ENCODE measurements at places on chromosomes 13 and 19. TPM values are rescaled to one million over a fixed set of nuclear protein-coding genes. Genes with fewer than 3 reads are reported as not detected.

- peaks cover 3% of the 10 kb centered on the region for H3K4me1 ChIP-seq
- H3K36me3 ChIP-seq = no peaks in the 10 kb centered on the region
- no peak overlapping the region for H3K27ac ChIP-seq
- no peak overlapping the region for H3K4me3 ChIP-seq
- no peaks in the 10 kb centered on the region for H3K27me3 ChIP-seq
- DNase-seq = no peak
Measured at GRCh38 chr19:35116072-35116801, 614 bp downstream of the FXYD3 start.

DNA sequence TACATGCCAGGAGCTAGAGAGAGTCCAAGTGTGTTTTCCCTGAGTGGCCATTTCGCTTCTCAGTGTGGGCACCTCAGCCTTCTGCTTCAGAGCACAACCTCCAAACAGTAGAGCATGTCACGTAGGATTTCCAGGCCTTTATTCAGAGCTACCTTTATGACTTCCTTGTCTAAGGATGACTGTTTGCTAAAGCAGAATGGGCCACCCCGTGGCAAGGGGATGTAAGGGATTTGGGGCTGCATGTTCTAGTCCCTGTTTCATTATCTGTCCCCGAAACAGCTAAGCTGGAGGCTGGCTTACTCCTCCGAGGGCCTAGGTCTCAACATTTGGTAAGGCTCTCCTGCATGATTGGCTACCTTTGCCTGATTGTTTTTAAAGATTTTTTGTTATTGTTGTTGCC is 6.0 kb downstream of the RNASEH2B start:
- H3K27ac ChIP-seq = peak overlapping the region; percentile 6
- H3K4me1 ChIP-seq = peaks cover 70% of the 10 kb centered on the region
- no peak overlapping the region for H3K4me3 ChIP-seq
- H3K36me3 ChIP-seq = peaks cover 2% of the 10 kb centered on the region
- DNase-seq = peak; percentile 58

DNA sequence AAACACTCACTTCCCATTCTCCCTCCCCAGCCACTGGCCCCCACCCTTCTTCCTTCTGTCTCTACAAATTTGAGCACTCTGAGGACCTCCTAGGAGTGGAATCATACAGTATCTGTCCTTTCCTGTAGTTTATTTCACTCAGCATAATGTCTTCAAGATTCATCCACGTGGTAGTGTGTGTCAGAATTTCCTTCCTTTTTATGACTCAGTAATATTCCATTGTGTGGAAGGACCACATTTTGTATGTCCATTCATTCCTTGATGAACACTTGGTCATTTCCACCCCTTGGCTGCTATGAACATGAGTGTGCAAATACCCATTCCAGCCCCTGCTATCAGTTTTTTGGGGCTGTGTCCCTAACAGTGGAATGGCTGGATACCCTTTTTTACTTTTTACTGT is 9.8 kb downstream of the KLF2 start:
- no peaks in the 10 kb centered on the region for H3K36me3 ChIP-seq
- H3K4me1 ChIP-seq = peaks cover 42% of the 10 kb centered on the region
- H3K4me3 ChIP-seq = no peak overlapping the region
- no peak overlapping the region for H3K27ac ChIP-seq
- peaks cover 3% of the 10 kb centered on the region for H3K27me3 ChIP-seq

DNA sequence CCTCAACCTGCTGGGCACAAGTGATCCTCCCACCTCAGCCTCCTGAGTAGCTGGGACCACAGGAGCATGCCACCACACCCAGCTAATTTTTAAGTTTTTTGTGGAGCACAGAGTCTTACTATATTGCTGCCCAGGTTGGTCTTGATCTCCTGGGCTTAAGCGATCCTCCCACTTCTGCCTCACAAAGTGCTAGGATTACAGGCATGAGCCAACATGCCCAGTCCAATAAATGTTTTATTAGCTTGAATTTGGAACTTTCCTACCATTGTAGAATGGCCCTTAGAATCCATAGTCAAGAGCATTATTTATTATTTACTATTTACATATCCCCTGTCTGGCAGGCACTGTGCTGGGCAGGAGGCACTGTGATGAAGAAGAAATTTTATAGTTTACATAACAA is 39.6 kb upstream of the CLDN10 start:
- no peaks in the 10 kb centered on the region for H3K36me3 ChIP-seq
- H3K4me1 ChIP-seq = no peaks in the 10 kb centered on the region
- no peak overlapping the region for H3K4me3 ChIP-seq
- H3K27ac ChIP-seq = no peak overlapping the region
- no peak for DNase-seq

- DNase-seq = no peak
- peaks cover 8% of the 10 kb centered on the region for H3K36me3 ChIP-seq
- H3K27ac ChIP-seq = no peak overlapping the region
- no peak overlapping the region for H3K4me3 ChIP-seq
Measured at GRCh38 chr13:109781384-109782065, 4.9 kb downstream of the IRS2 start.

DNA sequence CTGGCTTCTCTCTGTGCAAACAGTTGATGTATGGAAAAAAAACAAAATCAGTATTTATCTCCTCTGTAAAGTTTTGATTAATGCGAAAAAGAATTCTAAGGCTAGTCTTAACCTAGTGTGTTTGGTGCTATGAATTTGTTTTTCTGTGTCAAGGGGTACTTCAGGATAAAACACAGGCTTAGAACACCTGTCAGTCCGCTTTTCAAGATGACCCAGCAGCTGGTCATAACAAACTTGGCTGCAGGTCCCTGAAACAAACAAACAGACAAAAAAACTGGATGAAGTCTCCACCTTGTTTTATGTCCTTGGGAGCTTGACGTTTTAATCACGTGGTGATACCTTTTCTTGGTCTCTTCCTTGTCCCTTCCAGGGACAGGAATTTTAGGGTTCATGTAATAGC is 689.3 kb downstream of the UQCRFS1 start:
- no peaks in the 10 kb centered on the region for H3K27me3 ChIP-seq
- no peak overlapping the region for H3K4me3 ChIP-seq
- H3K4me1 ChIP-seq = no peaks in the 10 kb centered on the region

DNA sequence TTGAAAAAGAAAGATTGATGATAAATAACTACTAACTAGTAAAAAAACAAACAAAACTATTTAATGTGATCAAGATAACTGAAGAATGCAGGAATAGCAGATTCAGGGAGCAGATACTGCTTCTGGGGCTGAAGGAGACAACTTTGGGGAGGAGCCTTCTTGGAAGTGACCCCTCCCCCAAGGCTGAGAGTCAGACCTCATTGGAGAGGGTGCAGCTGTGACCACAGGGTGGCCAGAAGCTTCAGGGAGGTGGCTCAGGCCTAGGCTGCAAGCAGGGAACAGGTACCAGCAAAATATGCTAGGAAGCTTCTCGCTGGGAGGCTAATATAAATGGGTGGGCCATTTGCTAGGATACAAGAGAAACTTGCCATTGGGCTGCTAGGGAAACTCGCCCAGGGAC is 149.9 kb downstream of the MYO16 start:
- H3K4me3 ChIP-seq = no peak overlapping the region
- H3K36me3 ChIP-seq = no peaks in the 10 kb centered on the region
- DNase-seq = no peak
- no peaks in the 10 kb centered on the region for H3K27me3 ChIP-seq

- H3K4me1 ChIP-seq = peaks cover 49% of the 10 kb centered on the region
- no peak overlapping the region for H3K4me3 ChIP-seq
- H3K27me3 ChIP-seq = no peaks in the 10 kb centered on the region
- peak; percentile 49 for DNase-seq
- no peak overlapping the region for H3K27ac ChIP-seq
Measured at GRCh38 chr13:97238432-97238831, 16.3 kb downstream of the MBNL2 start.

GRCh38 chr13:40149611-40150274 is 494.3 kb downstream of the COG6 start:
- no peaks in the 10 kb centered on the region for H3K36me3 ChIP-seq
- H3K4me1 ChIP-seq = peaks cover 62% of the 10 kb centered on the region
- H3K4me3 ChIP-seq = no peak overlapping the region
- H3K27ac ChIP-seq = peak overlapping the region; percentile 18
- H3K27me3 ChIP-seq = no peaks in the 10 kb centered on the region

- peaks cover 9% of the 10 kb centered on the region for H3K4me1 ChIP-seq
- H3K27ac ChIP-seq = peak within 1 kb of the TSS; percentile 21
- peaks cover 44% of the 10 kb centered on the region for H3K27me3 ChIP-seq
- DNase-seq = peak; percentile 91
Measured at GRCh38 chr13:91398413-91399188, at the start of gene GPC5. Gene GPC5 (plus strand): TSS chr13:91398621.

DNA sequence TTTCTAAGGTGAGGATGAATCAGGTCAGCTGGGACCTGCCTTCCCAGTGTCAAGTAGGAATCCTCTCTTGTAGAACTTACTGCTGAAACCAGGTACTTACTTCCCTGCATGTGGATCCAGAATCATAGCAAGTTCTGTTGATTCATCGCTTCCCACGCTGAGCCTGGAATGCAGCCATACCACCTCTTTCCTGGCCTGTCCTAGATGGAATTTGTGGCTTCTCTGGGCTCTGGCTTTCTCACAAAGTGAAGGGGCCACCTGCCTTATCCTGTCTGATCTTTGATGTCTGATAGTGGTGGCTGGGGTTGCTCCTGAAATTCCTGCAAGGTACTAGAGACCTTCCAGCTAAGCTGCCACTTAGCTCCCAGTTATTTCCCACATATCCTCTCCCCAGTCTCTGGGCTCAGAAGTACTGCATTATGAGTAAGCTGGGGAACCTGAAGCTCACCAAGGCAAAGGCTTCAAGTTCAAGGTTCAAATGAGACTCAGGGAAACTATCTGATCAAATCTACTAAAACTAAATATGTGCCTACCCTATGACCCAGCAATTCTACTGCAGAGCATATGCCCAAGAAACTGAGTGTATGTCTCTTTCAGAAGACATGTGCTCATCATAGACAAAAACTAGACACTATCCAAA is 103.5 kb downstream of the SUCLA2 start:
- no peaks in the 10 kb centered on the region for H3K27me3 ChIP-seq
- H3K36me3 ChIP-seq = peaks cover 7% of the 10 kb centered on the region
- no peaks in the 10 kb centered on the region for H3K4me1 ChIP-seq

- DNase-seq = peak; percentile 75
- no peak overlapping the region for H3K4me3 ChIP-seq
- H3K27me3 ChIP-seq = no peaks in the 10 kb centered on the region
- no peak overlapping the region for H3K27ac ChIP-seq
- H3K4me1 ChIP-seq = no peaks in the 10 kb centered on the region
- H3K36me3 ChIP-seq = peaks cover 19% of the 10 kb centered on the region
Measured at GRCh38 chr19:18167975-18168645, 5.5 kb upstream of the IFI30 start.

GRCh38 chr13:100129605-100130004 is 40.7 kb downstream of the PCCA start:
- H3K4me1 ChIP-seq = peaks cover 22% of the 10 kb centered on the region
- no peak overlapping the region for H3K4me3 ChIP-seq
- no peak overlapping the region for H3K27ac ChIP-seq
- no peaks in the 10 kb centered on the region for H3K27me3 ChIP-seq

- peak overlapping the region; percentile 98 for H3K27ac ChIP-seq
- no peak for DNase-seq
- peak overlapping the region; percentile 96 for H3K4me3 ChIP-seq
- peaks cover 38% of the 10 kb centered on the region for H3K4me1 ChIP-seq
- H3K27me3 ChIP-seq = no peaks in the 10 kb centered on the region
- H3K36me3 ChIP-seq = peaks cover 13% of the 10 kb centered on the region
Measured at GRCh38 chr13:48038761-48039160, 1.2 kb downstream of the NUDT15 start.

DNA sequence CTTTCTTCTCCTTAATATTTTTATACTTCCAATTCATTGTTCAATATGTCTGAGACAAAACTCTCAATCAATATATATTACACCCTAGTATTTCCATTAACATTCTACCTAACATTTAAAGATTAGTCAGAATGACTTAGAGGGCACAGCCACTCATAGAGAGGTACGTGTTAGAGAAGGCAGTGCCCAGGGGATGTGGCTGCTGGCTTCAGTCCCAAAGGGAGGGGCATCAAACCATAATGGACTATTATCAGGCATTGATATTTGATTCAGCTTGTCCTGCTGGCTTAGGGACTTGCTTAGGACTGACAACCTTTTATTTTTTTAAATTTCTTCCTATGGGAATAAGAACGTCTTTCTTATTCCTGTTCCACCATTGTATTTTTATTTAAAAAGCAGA is 1392.0 kb upstream of the ATXN8OS start:
- no peak for DNase-seq
- H3K27me3 ChIP-seq = no peaks in the 10 kb centered on the region
- H3K36me3 ChIP-seq = no peaks in the 10 kb centered on the region
- no peak overlapping the region for H3K4me3 ChIP-seq
- no peak overlapping the region for H3K27ac ChIP-seq

DNA sequence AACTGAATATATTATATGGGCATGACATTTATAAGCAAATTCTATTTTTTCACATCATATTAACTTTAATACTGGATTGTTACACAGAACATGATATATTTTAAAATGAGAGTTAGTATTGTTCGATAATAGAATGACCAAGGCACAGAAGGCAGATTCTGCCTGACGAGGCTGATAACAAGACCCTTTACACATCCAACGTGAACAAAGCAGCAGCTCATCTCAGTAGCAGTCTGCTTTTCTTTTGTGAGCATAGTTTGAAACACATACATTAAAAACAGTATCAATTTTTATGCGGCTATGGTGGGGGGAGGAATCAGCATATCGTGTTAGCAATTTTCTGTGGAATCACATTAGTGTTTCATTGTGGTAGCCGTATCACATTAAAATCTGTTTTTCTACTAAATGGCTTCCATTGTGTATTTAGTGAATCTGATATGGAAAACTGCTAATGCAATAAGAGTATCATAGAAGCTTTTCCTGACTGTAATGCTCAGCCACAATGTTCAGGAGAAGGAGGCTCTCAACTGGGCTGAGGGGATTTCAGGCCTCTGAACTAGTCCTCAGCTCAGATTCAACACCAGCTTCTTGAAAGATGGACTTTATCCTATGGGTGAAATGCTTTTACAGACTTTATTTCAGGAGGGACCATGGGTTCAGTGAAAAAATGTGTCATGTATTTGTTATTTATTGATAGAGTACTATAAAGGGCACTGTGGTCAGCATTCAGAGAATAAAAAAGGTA is 4.0 kb downstream of the SMAD9 start:
- H3K4me3 ChIP-seq = no peak overlapping the region
- peaks cover 53% of the 10 kb centered on the region for H3K27me3 ChIP-seq
- no peaks in the 10 kb centered on the region for H3K36me3 ChIP-seq
- H3K4me1 ChIP-seq = peaks cover 3% of the 10 kb centered on the region
- no peak overlapping the region for H3K27ac ChIP-seq

Gene MIR17HG
- 22.0 TPM for total RNA-seq

Gene ZNF724
- 13.6 TPM for total RNA-seq

Gene PET100
- total RNA-seq = 114 TPM

Gene ZNF443
- total RNA-seq = 5.1 TPM

Gene FCER2
- 4.1 TPM for total RNA-seq

Gene SRRM5
- 0.59 TPM for total RNA-seq

Data from activated CD4-positive, alpha-beta memory T cell treated with anti-CD3 and anti-CD28 coated beads for 36 hours (primary cell).